ENCODE measurements at places on chromosomes 7 and 10.

DNA sequence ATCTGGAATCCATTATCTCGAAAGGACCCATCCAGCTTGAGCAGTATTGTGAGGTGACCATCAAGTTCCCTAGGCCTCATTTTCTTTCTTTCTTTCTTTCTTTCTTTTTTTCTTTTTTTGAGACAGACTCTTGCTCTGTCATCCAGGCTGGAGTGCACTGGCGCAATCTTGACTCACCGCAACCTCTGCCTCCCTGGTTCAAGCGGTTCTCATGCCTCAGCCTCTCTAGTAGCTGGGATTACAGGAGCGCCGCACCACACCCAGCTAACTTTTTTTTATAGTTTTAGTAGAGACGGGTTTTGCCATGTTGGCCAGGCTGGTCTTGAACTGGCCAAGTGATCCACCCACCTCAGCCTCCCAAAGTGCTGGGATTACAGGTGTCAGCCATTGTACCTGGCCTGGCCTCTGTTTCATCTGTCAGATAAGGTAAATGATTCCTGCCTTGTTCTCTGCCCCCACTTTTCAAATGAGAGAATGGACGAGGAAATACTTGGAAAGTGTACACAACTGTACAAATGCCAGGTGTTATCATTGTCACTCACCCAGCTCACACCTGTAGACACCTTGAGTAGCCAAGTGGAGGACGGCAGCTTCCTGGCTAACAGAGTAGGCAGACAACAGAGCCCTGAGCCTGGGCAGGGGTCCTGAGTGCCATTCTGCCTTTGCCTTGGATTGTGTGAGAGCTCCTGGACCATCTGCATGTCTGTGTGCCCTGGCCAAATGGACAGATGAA lies 54.1 kb downstream of the HK1 start:
- DNase-seq: no peak

DNA sequence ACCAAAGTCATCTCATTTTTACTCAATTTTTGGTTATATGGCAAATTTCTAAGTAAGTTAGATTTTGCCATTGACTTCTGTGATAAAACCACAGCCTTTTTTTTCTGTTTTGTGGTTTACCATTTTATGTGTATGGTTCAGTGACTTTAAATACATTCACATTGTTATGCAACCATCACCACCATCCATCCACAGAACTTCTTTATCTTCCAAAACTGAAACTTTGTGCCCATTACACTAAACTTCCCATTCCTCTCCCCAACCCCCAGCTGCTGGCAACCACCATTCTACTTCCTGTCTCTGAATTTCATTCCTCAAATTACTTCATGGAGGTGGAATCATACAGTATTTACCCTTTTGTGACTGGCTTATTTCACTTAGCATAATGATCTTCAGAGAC lies 280.4 kb upstream of the TCERG1L start:
- DNase-seq: no peak

DNA sequence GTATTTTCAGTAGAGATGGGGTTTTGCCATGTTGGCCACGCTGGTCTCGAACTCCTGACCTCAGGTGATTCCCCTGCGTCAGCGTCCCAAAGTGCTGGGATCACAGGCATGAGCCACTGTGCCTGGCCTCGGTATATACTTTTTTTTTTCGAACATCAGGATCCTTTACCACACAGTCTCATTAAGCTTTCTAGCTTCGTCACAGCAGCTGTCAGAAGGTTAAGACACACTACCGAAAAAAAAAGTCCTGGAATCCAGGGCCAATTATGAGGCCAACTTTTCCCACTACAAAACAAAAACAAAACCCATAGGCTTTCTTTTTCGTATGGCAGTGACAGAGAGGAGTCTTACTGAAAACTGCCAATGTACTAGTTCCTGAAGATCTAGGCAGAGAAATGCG lies 30.7 kb downstream of the ZC3HC1 start:
- no peak for DNase-seq

GRCh38 chr7:132211971-132212370 lies 364.3 kb downstream of the PLXNA4 start:
- DNase-seq: no peak

DNA sequence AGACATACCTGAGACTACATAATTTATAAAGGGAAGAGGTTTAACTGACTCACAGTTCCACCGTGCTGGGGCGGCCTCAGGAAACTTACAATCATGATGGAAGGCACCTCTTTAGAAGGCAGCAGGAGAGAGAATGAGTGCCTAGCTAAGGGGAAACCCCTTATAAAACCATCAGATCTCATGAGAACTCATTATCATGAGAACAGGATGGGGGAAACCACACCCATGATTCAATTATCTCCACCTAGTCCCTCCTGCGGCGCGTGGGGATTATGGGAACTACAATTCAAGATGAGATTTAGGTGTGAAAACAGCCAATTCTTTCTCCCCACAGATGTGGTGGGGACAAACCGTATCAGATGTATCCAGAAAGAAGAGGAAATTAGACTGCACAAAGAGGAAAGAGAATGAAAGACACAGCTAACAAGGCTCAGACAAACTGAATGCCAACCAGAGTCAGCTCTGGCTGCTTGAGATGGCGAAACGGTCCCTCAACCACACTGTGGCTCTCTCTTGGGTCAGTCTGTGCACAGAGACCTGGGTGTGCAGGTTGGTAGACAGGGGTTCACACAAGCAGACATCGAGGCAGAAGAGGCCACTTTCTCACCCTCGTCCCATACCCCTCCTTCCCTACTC lies 375.6 kb downstream of the SFMBT2 start:
- DNase-seq: no peak

- no peak for DNase-seq
Measured at GRCh38 chr10:13834581-13835286, 248.0 kb downstream of the PRPF18 start.

Measured in skin of body (tissue), 3 donors.